Parietal lobe (tissue), 2 donors: ENCODE measurements at places on chromosomes 4 and X. TPM values are rescaled to one million over a fixed set of nuclear protein-coding genes. Genes with fewer than 3 reads are reported as not detected.

AMER1 gene
- total RNA-seq: 14.4 TPM

SLC25A14 gene
- 29.4 TPM for total RNA-seq

MXRA5 gene
- 1.6 TPM for total RNA-seq

SPARCL1 gene
- total RNA-seq: 32.2 TPM

CYP4V2 gene
- total RNA-seq: 15.0 TPM

HERC5 gene
- 1.6 TPM for total RNA-seq

MAGEA2 gene
- total RNA-seq: not detected

IL1RAPL2 gene
- 12.8 TPM for total RNA-seq

HS3ST1 gene
- 10.0 TPM for total RNA-seq

VSIG1 gene
- total RNA-seq: 0.31 TPM

NWD2 gene
- total RNA-seq: 41.0 TPM

CT55 gene
- 0.31 TPM for total RNA-seq
